ENCODE measurements at places on chromosomes 5 and 9.

- no peak for DNase-seq
These were observed 1495.6 kb upstream of the CDH6 start for GRCh38 chr5:29697785-29698414.

DNA sequence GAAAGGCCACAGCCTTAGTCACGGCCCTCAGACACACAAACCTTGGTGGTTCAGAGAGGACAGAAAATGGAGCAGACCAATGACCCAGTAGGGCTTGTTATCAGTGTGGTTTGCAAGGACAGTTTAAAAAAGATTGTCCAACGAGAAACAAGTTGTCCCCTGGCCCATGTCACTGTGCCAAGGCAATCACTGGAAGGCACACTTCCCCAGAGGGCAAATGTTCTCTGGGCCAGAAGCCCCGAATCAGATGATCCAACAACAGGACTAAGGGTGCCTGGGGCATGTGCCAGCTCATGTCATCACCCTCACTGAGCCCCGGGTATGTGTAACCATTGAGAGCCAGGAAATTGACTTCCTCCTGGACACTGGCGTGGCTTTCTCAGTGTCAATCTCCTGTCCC is 950.1 kb upstream of the CTNND2 start:
- no peak for DNase-seq

DNA sequence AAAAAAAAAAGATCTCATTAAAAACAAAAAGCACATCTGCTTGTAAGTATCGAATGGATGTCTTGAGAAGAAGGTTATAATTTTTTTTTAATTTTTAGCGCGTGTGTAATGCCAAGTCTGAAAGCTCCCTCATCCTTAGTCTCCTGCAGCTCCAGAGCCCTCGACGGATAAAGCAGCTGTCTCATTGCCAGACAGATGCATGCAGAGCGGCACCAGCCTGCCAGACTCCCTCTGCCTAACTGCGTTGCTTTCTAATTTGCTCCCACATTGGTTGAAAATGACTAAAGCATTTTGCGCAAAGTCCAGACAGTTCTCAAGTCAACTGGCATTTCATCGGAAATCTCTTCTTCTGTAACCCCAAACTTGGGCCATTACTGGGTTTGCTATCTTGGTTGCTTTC is 29.4 kb downstream of the OLFM1 start:
- DNase-seq = no peak

- no peak for DNase-seq
These were observed 20.4 kb upstream of the RFK start for GRCh38 chr9:76414661-76415060.

DNA sequence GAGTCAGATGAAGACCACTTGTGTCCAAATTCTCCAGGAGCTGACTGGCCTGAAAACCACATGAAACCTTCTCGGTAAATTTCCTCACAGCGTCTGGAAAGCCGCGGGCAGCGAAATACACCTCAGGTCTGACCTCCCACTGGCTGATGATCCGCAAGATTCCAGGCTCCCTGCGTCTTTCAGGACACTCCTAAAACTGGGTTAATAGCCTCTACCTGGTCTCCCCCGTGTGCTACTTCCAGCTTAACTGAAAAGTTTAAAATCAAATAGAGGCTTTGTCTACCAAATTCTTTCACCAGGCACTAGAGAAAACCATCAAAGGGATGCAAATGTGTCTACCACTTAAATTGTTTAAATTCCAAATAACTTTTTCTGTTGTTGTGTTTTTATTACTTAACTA is 312.6 kb downstream of the DRD1 start:
- DNase-seq = no peak

DNA sequence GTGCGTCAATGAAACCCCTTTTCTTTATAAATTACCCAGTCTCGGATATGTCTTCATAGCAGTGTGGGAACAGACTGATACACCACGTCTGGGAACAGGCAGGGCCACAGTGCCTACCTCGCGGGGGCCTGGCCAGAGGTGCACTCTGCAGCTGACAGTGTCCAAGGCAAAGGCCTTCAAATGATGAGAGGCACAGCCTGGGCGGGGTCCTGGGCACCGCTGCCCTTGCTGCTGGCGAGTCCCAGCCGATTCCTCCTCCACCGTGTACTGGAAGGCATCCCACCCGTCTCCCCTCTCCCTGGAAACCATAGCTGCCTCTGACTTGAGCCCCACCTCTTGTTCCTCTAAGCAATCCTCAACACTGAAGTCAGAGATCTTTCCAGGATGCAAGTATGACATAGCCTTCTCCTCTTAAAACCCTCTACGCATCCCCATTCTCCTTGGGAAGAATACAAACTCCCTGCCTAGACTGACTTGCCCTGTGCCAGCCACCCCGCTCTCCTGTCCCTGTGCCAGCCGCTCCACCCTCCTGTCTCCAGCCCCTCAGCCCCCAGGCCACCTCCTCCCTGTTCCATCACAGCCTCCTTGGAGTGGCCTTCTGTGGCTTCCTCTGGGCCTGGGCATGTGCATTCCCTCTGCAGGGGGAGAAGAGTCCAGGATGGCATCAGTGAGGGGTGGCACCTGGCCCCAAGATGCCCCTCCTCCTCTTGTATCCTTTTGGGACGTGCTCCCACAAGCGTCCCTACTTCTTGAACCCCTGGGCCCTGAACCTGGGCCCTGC is 8.1 kb upstream of the COL5A1 start:
- no peak for DNase-seq
